ENCODE measurements at places on chromosomes 13 and 19.

- DNase-seq, result no peak
Measured at GRCh38 chr19:39554701-39555311, 14.8 kb upstream of the EID2 start.

- DNase-seq, result no peak
Measured at GRCh38 chr13:77810878-77811277, 107.8 kb downstream of the EDNRB start.

DNA sequence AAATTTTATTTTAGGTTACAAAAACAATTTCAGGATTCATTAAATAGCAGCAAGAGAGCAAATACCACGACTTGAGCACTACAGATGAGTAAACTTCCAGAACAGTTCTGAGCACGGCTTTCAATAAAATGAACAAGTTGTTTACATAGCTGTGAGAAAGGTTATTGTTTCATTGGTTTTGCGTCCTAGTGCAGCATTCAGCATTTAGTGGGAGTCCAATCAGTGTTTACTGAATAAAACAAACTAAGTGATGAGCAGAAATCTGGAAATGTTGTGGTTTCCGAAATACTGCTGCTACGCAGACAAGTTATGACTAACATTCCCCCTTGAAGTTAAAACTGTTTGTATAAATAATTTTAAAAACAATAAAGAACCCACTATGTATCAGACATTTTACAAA lies 251.5 kb upstream of the STARD13 start:
- no peak for DNase-seq

DNA sequence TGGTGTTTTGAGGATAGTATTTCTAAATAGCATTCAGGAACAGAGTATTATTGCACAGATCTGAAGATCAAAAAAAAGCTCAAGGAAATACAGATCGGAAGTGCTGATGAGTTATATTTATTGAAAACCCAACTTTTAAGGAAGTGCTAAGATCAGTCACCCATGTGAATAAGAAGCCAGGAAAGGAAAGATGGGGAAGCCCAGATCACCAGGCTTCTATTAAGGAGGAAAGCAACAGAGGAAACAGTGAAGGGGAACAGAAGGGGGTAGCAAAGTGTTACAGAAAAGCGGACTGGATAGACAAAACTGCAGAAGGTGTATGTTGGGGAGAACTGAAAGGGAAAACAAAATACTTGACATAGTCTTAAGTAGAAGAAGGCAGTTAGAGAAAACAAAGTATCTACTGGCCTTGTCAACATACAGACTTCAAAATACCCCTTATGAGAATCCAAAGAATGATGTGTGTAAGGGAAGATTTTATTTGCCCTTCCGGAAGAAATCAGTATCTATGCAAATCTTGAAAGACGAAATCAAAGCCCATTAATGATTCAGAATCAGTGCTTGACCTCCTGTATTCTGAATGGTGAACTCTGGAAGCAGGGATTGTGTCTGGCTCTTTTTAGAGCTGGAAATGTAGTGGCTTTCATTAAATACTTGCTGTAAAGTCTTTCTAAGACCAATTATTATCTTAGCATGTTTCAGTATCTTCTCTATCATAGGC lies 12.1 kb downstream of the UFM1 start:
- DNase-seq, result peak; percentile 64

DNA sequence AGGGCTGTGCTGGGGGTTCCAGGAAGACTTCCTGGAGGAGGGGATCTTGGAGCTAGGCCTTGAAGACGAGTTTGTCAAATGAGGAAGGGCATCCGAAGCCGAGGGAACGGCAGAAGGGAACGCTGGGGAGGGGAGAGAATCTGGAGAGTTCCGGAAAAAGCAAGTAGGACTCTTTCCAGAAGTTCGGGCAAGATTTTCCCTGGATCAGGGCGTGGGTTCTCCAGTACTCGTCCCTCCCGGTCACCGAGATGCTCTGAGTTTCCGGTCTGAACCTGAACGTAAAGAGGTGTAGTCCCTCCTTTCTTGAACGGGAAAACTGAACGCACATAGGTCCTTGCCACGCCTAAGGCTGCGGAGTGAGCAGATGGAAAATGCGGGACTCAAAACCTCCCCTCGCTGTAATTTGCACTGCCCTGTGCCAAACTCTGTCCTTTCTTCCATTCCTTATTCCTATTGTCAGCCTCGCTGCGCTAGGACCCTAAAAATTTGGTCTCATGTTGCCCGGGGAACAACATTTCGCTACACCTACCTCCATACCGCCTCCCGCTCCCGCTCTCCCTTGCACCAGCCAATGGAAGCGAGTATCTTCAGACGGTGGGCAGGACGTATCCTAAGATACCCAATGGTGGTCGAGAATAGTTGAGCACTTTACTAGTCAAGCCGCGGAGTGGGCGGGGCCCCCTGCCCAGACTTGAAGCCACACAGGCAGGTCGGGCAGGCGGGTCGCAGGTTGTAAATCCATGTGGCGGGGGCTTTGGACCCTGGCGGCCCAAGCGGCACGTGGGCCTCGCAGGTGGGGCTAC lies at the start of gene GTPBP3:
Gene GTPBP3, plus strand, starts transcription at position 682 of the 803 bp plus-strand sequence. Its CDS starts 59 bp downstream, at position 741.
- DNase-seq, result peak; percentile 99

DNA sequence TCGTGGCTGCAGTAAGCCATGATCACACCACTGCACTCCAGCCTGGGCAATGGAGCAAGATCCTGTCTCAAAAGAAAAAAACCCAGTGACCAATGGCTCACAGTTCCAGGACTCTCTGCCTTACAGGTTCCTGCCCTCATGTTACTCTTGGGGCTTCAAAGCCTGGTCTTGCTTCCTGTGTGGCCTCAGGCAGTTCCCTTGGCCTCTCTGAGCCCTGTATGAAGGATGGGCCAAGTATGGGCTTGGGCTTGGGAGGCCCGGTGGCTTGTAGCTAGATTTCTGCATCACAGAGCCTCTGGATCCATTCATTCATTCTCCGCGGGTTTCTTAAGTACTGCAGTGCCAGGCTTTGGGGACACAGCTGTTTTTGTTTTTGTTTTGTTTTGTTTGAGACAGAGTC lies 780 bp upstream of the TSPAN16 start:
- no peak for DNase-seq

- peak; percentile 98 for DNase-seq
Measured at GRCh38 chr19:43765109-43765876, 10.5 kb upstream of the SMG9 start.

DNA sequence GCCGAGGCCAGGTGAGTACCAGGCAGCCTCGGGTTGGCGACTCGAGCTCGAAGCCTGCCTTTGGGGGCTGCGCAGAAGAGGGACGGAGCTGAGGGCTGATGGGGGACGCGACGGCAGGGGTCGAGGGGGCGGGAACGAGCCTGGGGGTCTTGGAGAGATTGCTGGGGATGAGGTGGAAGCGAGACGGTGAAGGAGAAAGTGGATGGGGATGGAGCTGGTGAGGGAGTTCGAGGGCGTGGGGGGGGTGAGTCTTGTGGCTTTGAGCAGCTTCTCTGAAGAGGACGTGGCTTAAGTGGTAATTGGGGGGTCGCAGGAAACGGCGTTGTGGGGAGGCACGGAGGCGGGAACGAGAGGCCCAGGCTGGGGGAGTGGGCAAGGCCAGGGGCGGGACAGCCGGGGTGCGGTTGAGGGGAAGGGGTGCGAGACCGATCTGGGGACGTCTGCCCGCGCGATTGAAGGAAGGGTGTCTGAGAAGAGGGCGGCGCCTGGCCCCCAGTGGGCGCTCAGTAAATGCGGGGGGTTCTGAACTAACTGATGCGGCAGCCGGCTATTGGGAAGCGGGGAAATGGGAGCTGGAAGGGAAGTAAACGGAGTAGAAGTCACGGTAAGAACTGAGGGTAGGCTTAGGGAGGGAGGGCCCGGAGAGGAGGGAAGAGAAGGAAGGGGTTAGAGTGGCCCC lies 426 bp downstream of the MYO9B start:
- DNase-seq, result peak; percentile 75

GRCh38 chr13:34346626-34347025 lies 528.7 kb downstream of the RFC3 start:
- DNase-seq, result no peak

DNA sequence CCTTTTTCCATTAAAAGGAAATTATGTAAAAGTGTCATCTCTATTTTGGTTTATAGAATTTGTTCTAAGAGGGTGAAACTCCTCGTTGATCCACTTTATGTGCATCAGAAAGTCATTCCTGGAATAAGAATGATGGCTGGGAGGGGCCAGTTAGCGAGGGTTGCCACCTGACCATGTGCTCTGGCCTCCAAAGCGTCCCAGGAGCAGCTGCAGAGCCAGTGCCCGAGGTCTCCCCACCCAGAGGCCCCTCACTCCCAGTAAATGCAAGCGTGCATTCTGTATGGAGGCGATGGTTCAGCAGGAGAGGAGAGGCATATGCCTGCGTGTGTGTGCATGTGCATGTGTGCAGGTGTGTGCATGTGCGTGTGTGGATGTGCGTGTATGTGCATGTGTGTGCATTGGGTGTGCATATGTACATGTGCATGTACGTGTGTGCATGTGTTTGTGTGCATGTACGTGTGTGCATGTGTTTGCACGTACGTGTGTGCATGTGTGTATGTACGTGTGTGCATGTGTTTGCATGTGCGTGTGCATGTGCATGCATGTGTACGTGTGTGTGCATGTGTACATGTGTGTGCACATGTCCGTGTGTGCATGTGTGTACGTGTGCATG lies 345.8 kb downstream of the TEX29 start:
- no peak for DNase-seq

- DNase-seq, result no peak
Measured at GRCh38 chr13:114105521-114106225, 26.8 kb downstream of the RASA3 start.

DNA sequence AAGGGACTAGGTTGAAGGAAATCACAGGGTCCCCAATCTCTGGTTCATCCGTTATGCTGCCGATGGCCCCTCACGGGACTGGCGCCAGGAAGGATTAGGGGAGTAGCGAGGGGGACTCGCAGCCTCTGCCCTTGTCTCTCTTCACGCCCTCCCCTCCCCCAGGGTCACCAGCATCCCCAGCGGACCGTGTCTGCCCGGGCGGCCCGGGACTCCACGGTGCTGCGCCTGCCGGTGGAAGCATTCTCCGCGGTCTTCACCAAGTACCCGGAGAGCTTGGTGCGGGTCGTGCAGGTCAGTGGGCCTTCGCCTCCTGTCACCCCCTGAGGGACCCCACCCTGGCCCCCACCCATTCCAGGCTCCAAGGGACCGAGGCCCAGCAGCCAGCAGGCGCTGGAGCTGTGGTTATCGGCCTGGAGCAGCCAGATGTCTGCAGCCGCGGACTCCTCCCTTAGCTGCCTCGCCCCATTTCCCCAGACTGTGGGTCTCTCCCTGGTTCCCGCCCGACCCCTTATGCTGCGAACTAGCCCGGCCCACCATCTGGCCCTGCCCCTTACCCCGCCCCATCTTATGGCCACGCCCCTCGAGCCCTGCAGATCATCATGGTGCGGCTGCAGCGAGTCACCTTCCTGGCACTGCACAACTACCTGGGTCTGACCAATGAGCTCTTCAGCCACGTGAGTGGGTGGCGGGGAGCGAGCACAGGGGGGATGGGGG lies 5.4 kb downstream of the PNPLA6 start:
- DNase-seq, result peak; percentile 33

DNA sequence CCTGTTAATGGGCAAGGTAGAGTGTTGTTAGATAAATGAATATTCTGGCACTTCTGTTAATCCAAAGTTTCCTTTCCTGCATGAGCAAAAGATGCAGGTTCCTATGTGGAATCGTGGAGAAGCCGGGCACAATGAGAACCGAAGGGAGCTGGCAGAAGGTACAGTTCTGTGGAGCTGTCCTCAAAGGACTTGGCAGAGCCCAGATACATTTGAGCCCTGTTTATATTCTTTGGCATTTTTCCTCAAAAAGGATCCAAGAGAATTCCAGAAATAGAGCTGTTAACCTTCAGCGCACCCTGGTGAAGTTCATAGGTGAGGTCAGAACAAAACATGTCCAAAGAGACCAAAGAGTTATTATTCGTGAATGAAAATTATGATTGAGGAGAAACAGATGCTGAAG lies 4.0 kb upstream of the DLEU7 start:
- no peak for DNase-seq

- no peak for DNase-seq
Measured at GRCh38 chr19:49579947-49580263, 451 bp downstream of the NOSIP start.

- DNase-seq, result no peak
Measured at GRCh38 chr19:31154021-31154420, 195.2 kb downstream of the TSHZ3 start.

- DNase-seq, result peak; percentile 64
Measured at GRCh38 chr19:51148580-51148979, 6.5 kb downstream of the SIGLEC7 start.

- peak; percentile 7 for DNase-seq
Measured at GRCh38 chr19:46254776-46255175, 25.2 kb downstream of the IGFL1 start.

- DNase-seq, result no peak
Measured at GRCh38 chr13:48506092-48506701, 26.7 kb downstream of the RCBTB2 start.

DNA sequence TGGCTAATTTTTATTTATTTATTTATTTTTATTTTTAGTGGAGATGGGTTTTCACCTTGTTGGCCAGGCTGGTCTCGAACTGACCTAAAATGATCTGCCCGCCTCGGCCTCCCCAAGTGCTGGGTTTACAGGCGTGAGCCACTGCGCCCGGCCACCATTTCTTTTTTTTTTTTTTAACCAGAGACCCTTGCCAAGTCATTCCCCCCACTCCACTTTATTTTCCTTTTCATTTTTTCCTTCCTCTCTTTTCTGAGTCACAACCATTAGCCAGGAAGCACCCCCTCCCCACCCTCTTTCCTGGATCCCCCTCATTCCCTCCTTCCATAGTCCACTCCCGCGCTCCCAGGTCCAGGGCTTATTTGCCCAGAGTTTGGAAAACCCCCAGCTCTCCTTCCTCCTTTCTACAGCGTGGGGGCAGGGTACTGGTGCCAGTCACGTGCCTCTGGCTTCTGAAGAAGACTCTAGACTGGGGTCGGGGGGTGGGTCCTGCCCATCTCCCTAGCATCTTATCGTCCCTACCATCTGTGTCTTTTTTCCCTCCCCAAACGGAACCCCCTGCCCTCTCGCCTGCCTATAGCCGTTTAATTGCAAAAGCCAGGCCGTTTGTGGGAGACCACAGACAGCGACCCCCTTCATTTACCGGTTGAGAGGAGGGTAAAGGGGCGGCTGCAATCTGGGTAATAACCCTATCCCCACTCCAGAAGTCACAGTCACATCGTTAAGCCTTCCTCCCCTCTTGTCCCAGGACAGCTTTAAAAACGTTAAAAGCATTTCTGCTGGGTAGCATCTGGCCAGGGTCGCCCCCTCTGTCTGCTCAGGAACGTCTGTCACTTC lies 1.1 kb upstream of the CALR start:
- peak; percentile 87 for DNase-seq

- DNase-seq, result no peak
Measured at GRCh38 chr19:42571116-42571515, 23.6 kb downstream of the CEACAM8 start.

GRCh38 chr13:85799097-85799582 lies at the start of gene SLITRK6:
Gene SLITRK6 (minus strand): TSS chr13:85799419. CDS start chr13:85796508, 2,911 bp downstream.
- DNase-seq, result no peak
